ENCODE measurements at places on chromosomes 3 and 15.

- DNase-seq: no peak
Measured at GRCh38 chr3:48945432-48945831, 26.8 kb downstream of the ARIH2 start.

DNA sequence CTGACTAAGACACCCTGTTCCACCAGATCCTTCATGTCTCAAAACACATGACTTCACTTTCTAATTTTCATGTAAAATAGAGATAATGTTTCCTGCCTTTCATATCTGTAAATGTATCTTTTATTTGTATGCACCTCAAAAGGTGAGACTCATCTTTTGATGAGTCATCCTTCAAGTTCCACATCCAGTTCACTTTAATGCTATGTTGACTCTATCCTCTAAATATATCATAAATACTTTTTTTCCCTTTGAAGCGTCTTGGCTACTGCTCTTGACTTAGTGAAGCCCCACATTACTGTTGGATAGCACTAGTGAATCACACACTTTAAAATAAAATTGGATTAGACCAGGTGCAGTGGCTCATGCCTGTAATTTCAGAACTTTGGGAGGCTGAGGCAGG lies 741.1 kb downstream of the VGLL3 start:
- no peak for DNase-seq

GRCh38 chr3:134363381-134363755 lies 10.9 kb downstream of the AMOTL2 start:
- no peak for DNase-seq

DNA sequence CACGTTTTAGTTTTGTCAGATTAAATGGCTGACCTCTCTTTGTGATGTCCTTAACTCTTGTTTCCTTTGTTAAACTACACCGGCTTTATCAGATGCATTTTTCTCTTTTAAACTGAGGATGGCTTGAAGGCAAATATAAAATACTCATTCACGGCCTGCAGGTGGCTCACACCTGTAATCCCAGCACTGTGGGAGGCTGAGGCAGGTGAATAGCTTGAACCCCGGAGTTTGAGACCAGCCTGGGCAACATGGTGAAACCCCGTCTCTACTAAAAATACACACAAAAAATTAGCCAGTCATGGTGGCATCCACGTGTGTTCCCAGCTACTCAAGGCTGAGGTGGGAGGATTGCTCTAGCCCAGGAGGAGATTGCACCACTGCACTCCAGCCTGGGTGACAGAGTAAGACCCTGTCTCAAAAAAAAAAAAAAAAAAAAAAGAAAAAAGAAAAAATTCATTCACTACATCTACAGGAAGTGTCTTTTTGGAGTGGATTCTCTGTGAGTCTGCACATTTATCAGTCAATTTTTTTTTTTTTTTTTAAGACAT lies 34.7 kb upstream of the SACM1L start:
- no peak for DNase-seq

DNA sequence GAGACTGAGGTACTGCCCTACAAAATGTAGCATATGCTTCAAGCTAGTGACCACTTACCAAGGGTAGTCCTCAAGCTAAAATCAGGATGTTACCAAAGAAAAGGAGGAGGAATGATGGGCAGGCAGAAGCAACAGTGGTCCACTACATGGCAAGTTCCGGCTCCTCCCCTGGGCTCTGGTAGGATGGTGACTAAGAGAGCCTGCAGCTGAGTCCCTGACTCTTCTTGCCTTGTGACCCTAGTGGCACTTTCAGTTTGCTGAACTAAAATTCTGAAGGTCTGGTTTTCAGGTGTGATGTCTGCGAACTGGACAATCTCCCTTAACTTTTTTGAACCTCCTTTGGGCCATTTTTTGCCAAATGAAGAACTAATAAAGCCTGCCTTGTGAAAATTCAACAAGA lies 40.9 kb downstream of the MRPL46 start:
- no peak for DNase-seq

GRCh38 chr3:155448531-155448930 lies 155.0 kb upstream of the STRIT1 start:
- DNase-seq: no peak

GRCh38 chr15:44545913-44546802 lies 9.2 kb downstream of the EIF3J start:
- no peak for DNase-seq

DNA sequence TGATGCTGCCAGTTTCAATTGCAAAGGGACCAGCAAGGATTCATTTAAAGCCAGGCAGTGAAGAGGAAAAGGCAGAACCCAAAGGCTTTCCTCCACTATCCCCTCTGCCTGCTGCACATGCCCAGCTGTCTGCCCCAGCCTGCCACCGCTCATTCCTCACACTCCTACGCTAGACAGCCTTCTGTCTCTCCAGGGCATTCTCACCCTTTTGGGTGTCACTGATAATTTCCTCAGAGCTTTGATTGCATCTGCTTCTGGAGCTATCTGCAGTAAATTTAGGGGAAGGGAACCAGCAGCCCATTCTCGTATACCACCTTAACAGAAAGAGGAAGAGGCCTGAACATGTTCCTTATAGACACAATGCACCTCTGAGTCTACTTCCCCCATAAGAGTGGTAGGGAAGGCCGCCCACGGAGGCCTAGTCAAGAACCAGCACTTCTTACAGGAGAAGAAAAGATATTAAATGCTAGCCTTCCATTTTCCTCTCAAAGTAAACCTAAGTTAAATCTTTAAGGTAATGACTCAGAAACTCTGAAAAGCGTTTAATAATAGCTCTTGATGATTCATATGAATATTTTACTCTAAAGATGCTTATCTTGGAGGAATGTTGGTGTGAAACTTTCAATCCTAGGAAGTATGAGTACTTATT lies 20.9 kb downstream of the NUDT16 start:
- DNase-seq: no peak

- no peak for DNase-seq
Measured at GRCh38 chr3:52057812-52058495, 1.6 kb upstream of the DUSP7 start.

GRCh38 chr3:65939801-65940246 lies 98.9 kb downstream of the MAGI1 start:
- DNase-seq: no peak

GRCh38 chr3:178741020-178741419 lies 204.8 kb downstream of the KCNMB2 start:
- DNase-seq: no peak

DNA sequence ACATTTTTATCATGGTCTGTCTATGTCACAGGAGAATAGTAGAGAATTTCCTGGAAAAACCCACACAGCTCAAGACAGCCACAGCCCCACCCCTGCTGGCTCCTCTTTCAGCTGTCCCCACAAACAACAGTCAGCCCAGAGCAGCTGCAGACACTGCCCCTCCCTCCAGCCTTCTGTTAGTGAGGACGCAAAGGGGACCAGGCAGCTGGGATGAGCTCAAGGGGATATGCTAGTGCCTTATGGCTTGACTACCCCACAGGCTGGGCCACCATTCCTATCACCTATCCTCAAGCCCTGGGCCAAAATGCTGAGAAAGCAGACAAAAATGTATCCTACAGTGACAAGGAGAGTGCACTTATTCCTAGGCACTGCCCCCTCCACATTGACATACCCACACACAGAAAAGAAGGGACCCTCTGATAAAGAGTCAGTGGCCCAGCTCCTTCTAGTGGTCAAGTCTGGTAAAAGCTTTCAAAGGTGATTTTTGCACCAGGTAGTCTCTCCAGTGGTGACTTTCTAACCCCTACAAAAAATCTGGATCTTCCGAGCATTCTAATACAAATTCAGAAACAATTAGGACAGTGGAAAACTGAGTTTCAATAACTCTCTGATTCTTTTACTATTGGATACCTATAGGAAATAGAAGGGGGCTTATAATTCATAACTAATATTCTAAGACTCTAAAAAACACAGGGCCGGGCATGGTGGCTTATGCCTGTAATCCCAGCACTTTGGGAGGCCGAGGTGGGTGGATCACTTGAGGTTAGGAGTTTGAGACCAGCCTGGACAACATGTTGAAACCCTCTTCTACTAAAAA lies 3.0 kb upstream of the MAP1A start:
- no peak for DNase-seq

DNA sequence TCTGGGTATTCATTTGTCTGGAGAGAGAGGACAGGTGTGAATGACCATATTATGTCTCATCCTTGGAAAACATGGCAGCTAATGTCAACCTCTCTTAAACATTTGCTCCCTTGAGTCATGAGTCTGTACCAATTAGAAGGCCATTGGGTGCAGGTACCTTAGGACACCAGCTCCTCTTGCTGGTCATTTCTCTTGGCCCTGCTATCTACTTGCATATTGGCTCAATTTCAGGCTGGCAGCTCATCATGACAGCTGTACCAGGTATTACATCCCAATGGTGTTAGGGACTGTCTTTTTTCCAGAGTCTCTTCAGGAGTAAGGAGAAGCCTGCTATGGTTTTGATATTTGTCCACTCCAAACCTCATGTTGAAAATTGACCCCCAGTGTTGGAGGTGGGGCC lies 92.2 kb upstream of the ANKRD28 start:
- DNase-seq: no peak

DNA sequence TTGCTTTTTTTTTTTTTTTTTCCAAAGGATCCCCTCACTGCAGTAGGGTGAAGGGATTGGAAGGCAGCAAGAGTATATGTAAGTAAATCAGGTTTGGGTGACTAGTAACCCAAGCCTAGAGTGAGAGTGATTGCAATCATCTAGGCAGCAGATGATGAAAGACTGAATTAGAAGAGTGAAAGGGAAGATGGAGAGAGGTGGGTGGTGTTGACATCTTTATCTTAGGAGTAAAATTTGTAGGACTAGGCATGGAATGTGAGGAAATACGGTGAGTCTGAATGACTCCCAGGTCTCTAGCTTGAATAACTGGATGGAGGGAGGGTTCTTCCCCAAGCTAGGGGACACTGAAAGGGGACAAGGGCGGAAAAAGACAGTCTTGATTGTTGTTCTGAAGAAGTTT lies 63.4 kb downstream of the TPRG1 start:
- DNase-seq: no peak

DNA sequence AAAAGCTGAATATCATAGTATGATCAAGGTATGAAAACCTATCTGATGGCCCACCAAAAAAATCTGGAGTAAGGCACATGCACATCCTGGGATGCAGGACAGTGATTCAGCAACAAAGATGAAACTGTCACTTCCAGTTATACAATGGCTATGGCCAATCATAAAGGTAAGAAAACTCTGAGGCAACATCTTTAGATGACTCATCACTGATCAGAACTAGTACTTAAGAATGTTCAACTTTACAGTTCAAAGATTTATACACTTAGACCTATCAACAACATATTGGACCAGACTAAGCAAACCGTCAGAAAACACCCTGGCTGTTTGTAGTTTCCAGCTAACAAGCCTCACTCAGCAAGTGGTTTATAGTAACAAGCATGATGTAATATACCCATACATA lies 21.3 kb upstream of the PLCH1 start:
- no peak for DNase-seq

GRCh38 chr3:131716007-131716406 lies 213.2 kb upstream of the MRPL3 start:
- no peak for DNase-seq

- DNase-seq: no peak
Measured at GRCh38 chr3:168155303-168155702, 59.6 kb upstream of the GOLIM4 start.

- DNase-seq: no peak
Measured at GRCh38 chr3:31331278-31331677, 201.4 kb upstream of the STT3B start.

- no peak for DNase-seq
Measured at GRCh38 chr3:167493244-167493643, 19.4 kb upstream of the SERPINI2 start.

- DNase-seq: no peak
Measured at GRCh38 chr15:34439878-34440277, 2.3 kb upstream of the GOLGA8A start.

DNA sequence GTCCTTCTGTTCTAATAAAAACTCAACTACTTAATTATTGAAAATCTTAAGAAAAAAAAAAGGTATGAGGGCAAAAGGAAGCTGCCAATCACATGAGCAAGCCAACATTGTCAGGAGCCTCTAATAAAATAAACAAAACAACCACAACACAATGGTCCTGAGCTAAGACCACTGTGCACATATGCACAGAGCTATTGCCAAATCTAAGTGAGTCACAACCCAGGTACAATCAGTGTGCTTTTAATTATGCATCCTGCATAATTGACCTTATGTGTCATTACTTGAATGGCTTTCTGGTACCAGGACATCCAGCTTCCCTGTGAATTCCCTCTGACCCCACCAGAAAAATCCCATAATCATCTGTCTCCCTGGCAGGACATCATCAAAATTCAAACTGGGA lies 639.8 kb downstream of the MAGI1 start:
- no peak for DNase-seq

DNA sequence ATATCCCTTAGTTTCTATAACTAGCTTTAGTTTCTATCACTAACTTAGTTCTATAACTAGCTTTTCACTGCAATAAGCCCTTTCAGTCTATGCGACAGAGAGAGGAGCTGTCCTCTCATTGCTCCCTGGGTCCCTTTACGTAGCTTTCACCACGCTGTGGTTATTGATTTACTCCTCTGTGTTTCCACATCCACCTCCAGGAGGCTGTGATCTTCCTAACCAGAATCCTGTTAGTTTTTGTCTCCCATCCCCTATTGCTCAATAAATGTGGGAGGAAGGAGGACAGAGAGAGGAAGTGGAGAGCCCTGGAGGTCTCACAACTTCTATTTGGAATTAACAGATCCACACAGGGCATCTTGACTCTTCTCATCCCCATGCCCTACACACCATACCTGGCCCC lies 1036.1 kb downstream of the MCTP2 start:
- no peak for DNase-seq

DNA sequence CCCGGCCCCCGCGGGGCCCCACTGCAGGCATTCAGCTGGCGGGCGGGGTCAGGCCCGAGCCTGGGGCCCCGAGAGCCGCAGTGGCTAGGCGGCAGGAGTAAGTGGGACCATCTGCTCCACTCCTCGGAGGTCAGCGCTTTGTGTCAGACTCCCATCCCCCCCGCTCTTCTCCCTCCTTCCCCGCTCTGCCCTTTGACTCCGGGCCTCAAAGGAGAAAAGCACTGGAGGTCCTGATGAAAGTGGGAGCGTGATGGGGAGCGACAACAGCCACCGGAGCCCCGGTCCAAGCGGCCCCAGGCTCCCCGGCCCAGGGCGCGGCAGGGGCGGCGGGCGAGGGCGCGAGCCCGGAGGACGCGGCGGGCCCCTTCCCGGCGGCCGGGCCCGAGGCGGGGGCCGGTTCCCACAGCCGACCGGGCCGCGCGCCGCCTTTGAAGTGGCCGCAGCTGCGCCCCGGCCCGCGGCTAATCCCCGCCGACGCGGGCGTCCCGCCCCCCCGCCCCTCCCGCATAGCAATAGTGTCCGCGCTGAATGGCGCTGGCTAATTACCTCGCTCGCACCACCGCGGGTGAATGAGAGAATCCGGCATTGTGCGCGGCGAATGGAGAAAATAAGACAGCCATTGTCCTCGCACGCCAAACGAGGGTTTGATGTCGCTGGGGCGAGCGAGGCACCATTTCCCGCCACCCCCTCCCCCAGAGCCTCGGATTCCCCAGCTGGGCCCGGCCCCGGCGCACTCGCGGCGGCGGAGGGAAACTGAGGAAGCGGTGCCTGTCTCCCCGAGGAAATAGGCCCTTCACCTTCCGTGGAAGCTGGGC lies 22.4 kb downstream of the IGDCC3 start:
- DNase-seq: no peak

DNA sequence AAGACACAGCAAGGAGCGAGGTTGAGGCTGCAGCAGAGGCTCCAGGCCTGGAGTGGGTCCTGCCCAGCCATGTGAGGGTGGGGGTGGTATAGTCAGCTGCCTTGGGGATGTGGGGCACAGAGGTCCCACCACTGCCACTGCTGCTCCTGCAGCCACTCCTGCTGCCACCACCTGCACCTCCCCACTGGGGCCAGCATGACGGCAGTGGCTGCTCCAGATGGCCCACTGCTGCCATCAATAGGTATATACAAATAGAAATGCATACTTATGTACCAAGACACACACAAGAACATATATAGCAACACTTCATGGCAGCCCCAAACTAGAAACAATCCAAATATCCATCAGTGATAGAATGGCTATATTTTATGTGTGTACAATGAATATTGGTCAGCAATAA lies 10.0 kb upstream of the TOP2B start:
- no peak for DNase-seq
